ENCODE measurements at places on chromosomes 5 and 9.

- DNase-seq = no peak
Measured at GRCh38 chr5:7393921-7394799, 1.8 kb upstream of the ADCY2 start.

GRCh38 chr5:114355086-114355830, 6.6 kb upstream of the KCNN2 start:
- DNase-seq = no peak

- DNase-seq = no peak
Measured at GRCh38 chr9:126872516-126872915, 12.1 kb downstream of the ZBTB34 start.

DNA sequence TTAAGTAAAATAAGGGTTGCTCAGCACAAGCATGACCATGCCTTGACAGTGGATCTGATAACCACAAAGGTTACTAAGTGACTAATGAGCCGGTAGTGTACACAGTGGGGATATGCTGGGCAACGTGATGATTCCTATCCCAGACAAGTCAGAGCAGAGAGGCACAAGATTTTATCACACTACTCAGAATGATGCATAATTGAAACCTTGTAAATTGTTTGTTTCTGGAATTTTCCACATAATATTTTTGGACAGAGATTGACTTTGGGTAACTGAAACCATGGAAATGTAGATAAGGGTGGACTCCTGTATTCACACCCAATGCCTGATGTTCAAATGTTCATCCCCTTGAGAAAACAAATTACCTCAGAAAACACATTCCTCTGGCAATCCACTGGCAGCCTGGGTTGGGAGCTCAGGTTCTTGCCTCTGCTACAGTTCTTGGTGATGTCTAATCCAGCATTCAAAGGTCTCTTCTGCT, 16.2 kb upstream of the ERAP1 start:
- DNase-seq = no peak

- no peak for DNase-seq
Measured at GRCh38 chr5:53179691-53180090, 70.1 kb upstream of the MOCS2 start.

GRCh38 chr5:34803974-34804732, 34.8 kb upstream of the TTC23L start:
- DNase-seq = no peak

DNA sequence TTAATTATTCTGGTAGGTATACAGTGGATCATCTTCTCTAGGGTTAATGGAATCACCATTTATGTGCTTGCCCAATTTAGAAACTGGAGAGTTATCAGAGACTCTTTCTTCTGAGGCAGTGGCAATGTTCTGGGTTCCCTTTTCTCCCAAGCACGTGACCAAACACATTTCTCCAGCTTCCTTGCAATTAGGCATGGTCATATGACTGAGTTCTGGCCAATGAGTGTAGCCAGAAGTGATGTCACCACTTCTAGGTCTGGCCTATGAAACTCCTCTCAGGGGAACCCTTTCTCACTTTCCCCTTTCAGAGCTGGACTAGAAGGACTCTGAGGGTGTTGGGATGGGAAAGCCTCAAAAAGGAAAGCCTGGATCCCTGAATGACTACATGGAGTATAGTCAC, 172.0 kb downstream of the NSG2 start:
- DNase-seq = no peak

- no peak for DNase-seq
Measured at GRCh38 chr5:6473284-6473683, 24.6 kb downstream of the UBE2QL1 start.

- no peak for DNase-seq
Measured at GRCh38 chr9:91905237-91905650, 44.8 kb downstream of the ROR2 start.

DNA sequence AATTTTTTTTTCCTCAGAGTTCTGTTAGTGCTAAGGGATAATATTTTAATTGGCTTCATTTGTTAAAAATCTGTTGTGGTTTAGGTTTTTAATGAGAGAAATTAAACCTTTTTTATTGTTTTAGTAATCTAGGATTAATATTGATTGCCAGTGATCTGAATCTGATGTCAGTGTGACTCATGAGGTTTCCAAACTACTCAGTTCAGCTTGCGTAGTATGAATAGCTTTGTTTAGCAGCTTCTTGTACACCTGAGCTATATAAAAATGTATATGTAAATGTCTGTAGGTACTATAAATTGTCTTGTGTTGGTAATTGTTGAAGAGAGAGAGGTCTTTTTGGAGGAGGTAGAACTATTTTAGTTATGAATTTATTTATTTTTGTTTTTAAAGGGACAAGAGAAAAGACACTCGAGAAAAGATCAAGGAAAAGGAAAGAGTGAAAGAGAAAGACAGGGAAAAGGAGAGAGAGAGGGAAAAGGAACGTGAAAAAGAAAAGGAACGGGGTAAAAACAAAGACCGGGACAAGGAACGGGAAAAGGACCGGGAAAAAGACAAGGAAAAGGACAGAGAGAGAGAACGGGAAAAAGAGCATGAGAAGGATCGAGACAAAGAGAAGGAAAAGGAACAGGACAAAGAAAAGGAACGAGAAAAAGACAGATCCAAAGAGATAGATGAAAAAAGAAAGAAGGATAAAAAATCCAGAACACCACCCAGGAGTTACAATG, 26.3 kb downstream of the SREK1 start:
- DNase-seq = no peak

Data from MM.1S (cell line).